Stimulated activated CD8-positive, alpha-beta memory T cell treated with anti-CD3 and anti-CD28 coated beads, Interleukin-7, amount 100 ng/mL, for 4 hours (primary cell): ENCODE measurements at places on chromosomes 5 and 9.

DNA sequence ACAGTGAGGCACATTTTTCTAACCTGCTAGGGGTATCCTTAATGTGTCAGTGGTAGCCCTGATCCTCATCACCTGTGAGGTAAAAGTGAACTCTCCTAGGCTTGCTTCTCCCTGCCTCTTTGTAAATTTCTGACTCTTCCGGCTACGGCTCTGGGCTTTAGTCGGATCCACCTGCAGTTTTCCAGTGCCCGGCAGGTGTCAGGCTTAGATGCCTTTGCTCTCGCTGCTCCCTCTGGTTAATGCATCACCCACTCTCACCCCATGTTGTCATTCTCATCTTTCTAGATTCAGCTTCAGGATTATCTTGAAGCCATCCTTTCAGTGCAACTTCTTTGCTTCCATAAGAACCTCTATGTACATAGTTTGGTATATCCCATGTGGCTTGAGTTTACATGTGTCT, 3.6 kb downstream of the CEP78 start:
- DNase-seq: no peak

DNA sequence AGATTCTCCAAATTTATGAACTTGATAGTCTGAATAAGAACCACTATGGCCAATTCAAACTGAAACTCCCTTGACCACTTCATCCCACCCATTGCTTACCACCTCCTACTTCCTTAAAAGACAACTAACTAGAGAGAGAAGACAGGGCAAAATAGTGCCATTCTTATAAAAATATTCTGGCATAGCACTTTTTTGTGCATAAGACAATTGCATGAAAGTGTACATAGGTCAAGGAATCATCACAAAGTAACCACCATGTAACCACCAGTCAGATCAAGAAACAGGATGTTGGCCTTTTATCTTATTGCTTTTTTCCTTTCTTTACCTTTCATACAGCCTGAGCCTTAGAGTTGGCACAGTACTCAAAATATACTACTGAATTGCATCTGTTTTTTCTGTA, 8.1 kb upstream of the ARSB start:
- no peak for DNase-seq

- no peak for DNase-seq
These were observed 111.8 kb upstream of the LHFPL2 start for GRCh38 chr5:78760366-78760765.

DNA sequence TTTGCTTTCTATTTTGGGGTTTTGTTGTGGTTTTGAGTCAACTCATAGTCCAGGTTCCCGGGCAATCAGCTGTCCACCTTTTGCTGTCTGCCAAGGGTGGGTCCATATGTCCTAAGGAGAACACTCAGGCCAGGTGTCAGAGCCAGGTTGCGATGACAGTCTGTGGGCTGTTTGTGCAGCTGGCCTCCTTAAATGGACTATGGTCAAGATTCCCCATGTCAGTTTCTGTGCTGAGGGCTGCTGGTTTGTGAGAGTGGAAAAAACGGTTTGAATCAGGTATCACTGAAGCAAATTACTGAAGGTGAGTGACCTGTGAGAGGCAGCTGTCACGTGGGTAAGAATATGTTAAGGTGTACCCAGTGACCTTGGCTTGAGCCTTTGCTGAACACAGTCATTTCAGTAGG, 33.0 kb downstream of the SNX30 start:
- no peak for DNase-seq

GRCh38 chr5:55022450-55022849, 1.6 kb upstream of the GZMK start:
- DNase-seq: no peak

DNA sequence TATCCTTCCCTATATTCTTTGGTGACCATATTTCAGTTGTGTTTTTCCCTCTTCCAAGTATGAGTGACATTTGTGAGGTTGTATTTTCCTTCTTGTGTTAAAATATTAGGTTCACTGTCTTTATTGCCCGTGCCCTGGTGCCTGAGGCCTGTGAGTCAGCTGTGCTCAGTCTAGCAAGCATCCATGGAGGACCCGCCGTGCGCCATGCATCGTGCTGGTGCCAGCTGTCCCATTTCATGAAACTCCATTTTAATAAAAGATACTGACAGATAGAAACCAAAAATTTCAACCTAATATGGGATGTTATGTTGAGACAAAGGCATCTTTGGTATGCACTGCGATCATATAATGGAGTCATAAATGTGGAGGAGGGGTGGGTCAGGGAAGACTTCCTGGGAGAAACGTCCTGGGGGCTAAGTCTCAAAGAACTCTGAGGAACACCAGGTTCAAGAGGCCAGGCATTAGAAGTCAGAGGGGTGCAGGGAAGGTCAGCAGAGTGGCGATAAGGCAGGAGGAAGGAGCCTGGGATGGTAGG, 34.0 kb upstream of the FGF1 start:
- DNase-seq: no peak

DNA sequence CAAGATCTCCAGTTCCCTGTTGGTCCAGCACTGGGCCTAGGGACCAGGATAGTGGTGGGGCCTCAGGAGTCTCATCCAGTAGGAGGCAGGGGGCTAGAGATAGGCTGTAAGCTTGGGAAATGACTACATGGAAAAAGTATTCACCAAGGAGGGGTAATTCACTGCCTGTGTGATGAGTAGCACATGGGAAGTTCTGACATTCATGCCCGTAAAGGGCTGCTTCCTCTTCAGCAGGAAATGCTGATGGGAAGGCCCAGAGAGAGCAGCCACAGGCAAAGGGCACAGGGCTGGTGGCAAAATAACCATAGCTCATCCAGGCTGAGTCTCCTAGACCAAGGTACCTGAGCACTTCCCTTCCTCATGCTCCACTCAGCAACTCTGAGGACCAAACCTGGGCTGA, 23.1 kb upstream of the FRRS1L start:
- DNase-seq: no peak

- DNase-seq: no peak
These were observed 9.8 kb downstream of the FAM78A start for GRCh38 chr9:131266266-131267229.

DNA sequence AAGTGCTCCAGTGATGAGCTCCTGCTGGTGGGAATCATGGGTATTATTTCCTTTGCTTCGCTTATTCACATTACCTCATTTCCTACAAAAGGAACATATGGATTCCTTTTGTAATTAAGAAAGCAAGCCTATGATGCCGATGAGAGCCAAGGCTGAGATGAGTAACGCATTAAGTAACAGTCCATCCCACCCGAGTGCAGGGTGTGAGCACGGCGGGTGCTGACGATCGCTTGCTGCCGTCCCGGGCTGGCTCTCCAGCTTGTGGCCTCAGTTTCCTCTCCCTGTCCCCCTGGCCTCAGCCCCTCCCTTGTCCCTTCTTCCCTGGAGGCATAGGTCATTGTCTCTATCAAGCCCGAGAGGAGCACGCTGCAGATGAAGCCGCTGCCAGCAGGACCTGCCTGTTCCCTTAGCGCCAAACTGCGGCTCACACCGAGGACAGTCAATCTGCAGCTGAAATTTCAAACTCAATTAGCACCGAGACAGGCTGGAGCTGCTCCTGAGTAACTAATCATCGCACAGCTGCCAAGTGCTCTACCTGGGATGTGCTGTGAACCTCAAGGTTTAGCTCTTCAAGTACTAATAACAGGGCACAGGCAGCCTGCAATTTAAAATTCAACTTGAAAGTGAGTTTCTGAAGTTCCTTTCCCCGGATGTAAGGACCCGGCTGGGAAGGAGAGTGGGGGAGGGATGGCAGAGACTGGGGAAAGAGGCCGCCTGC, 115.2 kb upstream of the RAPGEF1 start:
- no peak for DNase-seq

GRCh38 chr5:64742411-64742810, 26.1 kb downstream of the SREK1IP1 start:
- DNase-seq: no peak

DNA sequence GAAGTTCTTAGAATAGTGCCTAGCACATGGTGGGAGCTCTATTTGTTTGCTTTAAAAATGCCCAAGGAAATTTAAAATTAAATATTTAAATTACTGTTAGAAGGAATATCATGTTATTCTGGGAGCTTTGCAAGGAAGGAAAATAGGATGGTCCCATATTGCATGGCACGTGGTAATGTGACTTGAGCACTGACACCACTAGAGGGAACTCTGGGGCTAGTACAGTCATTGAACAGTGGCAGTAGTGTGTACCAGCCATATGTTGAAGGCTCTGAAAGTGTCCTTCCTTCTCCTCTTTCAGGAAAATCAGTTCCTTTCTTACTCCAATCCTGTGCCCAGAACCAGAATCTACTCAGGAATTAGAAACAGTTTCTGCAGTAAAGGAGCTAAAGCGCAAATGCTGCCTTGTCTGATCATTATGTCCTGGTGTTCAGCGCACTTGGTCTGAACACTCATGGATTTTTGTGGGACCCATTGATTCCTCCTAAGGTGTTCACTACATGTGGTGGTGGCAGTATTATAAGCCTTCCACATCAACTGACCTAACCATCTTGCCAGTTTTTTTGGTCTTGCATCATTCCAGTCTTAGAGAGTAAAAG, 54.1 kb downstream of the GDA start:
- DNase-seq: no peak

DNA sequence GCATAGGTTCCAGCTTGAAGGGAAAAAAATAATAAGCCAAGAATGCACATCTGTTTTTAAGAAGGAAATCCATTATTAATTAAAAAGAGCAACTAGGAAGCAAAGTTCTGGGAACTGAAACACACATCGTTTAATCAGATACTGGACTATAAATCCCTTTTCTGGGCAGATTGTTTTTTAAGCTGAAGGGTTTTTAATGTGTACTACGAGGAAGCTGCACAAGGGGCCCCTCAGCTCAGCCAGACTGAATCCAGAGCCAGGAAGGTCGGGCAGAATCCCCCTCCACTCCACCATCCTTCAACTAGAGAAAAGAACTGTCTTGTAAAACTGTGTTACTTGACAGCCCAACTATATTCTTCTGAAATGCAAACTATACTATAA, 49.2 kb downstream of the ROR2 start:
- DNase-seq: no peak

GRCh38 chr5:13783726-13784125, 160.8 kb downstream of the DNAH5 start:
- DNase-seq: no peak

- DNase-seq: no peak
These were observed 78.7 kb downstream of the SLC25A46 start for GRCh38 chr5:110817459-110817858.

- DNase-seq: no peak
These were observed 365.9 kb upstream of the C9orf72 start for GRCh38 chr9:27939186-27939585.

- no peak for DNase-seq
These were observed 138.8 kb upstream of the NFIL3 start for GRCh38 chr9:91562416-91562815.

GRCh38 chr5:142017832-142018427, 5.1 kb upstream of the GNPDA1 start:
- no peak for DNase-seq

GRCh38 chr9:133842174-133842573, 104.0 kb upstream of the SARDH start:
- no peak for DNase-seq

DNA sequence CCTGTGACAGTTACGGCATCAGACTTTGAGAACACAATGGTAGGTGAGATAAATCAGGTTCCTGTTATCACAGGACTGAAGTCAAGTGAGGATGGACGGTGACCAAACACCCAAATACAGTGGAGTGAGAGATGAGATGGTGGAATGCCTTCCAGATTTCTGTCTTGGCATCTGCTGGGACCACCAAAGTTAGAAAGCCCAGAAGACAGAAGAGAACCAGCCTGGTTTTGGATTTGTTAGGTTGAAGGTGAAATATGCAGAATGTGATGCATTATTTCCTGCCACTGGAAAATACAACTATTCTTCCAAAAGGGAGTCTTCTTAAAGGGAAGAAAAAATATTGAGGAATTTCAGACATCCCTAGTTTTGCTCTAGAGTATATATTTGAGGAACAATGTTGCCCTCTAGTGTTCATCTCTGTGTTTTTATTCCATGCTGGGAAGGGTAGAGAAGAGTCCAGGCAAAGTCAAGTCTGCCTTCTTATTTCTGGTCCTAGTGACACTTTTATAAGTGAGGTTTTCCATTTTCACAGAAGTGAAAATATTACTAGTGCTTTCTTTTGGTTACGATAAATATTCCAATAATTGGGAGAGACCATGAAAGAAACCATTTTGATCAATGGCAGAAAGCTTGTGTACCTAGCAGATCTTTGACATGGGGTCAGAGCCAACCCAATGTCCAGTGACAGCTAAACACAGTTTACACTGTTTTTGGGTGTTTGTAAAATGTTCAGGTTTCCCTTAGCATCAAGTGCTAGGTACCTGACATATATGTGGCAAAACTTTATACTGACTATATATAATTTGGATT, 142.3 kb upstream of the ANKH start:
- no peak for DNase-seq

GRCh38 chr5:137954131-137954879, 65.0 kb downstream of the PKD2L2 start:
- no peak for DNase-seq

GRCh38 chr9:68541568-68541967, 885 bp upstream of the TMEM252 start:
- no peak for DNase-seq

DNA sequence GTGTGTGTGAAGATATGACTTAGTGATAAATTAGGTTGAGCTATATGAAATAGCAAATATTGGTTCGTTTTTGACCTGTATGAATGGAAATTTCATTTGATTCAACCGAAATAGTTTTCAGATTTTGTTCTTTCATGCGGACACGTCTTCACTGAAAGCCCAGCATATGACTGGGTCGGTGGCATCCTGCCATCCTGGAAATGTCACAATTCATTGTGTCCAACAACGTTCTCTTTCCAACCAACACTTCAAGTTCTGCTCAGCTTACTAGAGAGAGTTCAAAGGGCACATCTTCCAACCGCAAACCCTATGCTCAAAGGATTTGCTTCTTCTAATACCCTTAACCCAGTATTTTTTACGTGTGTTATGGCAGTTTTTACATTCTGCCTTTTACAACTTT, 252.5 kb downstream of the NTRK2 start:
- no peak for DNase-seq

- no peak for DNase-seq
These were observed 54.1 kb downstream of the RASGEF1C start for GRCh38 chr5:180154821-180155364.

- DNase-seq: no peak
These were observed 244.1 kb upstream of the RGMB start for GRCh38 chr5:98529321-98529720.

DNA sequence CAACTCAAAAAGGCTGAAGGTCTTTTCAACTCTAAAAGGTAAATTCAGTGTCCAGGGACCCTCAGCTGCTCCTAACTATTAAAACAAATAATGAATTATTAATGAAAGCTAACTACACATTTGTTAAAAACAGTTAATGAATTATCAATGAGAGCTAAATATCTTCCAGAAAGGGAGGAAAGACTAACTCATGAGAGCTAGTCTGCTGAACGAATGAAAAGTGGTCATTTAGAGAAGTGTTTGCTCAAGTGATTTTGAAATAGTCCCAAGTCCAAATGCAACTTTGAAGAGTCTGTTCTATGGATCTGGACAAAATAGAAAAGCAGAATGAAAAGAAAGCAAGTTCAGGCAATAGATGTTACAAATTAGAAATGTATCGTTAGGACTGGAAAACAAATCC, 133.9 kb upstream of the SPEF2 start:
- DNase-seq: no peak

- no peak for DNase-seq
These were observed 36.1 kb upstream of the SSBP2 start for GRCh38 chr5:81786991-81787390.

GRCh38 chr9:114687034-114687433, 5.0 kb upstream of the TEX48 start:
- no peak for DNase-seq
